ENCODE measurements at places on chromosomes 4 and X.

GRCh38 chr4:108352664-108353308, 184.1 kb upstream of the LEF1 start:
- DNase-seq = peak; percentile 39

GRCh38 chr4:118810991-118811764, 24.7 kb downstream of the SEC24D start:
- DNase-seq = no peak

GRCh38 chrX:101682723-101683122, 23.1 kb upstream of the ARMCX2 start:
- no peak for DNase-seq

- no peak for DNase-seq
These were observed 341.2 kb upstream of the BOD1L1 start for GRCh38 chr4:13968723-13969122.

DNA sequence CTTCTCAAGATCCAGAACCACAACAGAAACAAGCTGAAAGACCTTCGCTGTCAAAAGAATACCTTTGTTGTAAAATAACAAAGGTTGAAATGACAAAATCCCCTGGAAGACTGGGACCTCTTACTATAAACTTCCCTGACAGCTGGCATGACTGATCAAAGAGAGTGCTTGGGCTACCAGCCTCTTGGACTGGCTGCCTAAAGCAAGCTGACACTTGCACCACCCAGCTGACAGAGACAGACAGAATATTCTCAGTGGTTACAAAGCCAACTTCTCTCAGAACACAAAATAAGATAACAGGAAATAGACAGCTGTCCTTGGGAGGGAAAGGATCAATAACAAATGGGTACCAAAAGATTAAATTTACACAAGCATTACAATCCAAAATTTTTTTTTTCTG, 241.7 kb upstream of the SPOCK3 start:
- no peak for DNase-seq

DNA sequence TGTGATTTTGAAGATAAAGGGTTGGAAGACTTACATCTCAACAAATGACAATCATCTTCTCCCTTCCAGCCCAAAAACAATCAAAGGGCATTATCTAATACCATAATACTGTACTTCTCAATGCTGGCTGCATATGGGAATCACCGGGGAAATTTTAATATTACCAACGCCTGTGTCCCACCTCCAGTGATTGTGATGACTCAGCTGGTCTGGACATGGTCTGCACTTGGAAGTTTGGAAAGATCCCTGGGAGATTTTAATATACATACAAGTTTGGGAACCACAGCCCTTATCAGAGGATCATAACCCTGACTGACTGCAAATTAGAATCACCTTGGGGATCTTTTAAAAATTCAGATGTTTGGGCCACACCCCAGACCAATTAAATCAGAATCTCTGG, 29.9 kb downstream of the ARL13A start:
- no peak for DNase-seq

- DNase-seq = no peak
These were observed 1110.5 kb downstream of the RAPGEF2 start for GRCh38 chr4:160213366-160213765.

GRCh38 chrX:24149351-24150050, at the start of gene ZFX:
Gene ZFX (plus strand): TSS chrX:24149729. CDS start chrX:24172743, 23,014 bp downstream.
- DNase-seq = peak; percentile 63

DNA sequence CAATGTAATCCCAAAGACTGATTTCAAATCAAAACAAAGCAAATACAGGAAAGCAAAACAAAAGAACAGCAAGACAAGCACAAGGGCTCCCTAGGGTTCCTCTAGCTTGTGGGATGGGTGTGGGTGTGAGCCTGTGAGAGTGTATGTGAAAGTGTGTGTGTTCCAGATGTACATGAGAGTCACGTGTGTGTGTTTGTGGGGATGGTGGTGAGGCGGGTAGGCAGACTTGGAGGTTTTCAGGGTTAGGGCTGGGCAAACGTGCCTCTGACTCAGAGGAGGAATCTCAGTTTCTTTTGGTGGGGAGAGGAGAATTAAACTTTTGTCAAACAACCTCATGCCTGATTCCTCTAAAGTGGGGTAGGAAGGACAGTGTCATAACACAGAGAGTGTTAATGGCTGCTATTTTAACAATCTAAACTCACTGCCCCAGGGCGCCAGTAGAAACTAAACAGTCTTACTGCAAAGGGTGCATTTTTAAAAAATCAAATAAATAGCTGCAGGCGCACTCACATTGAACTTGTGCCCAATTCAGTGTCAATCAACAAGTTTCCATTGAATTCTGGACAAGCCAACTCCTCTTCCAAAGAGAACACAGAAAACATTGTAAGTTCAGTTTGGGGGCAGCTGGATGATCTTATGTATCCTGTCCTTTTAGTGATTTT, 51.8 kb downstream of the CHRDL1 start:
- DNase-seq = no peak

DNA sequence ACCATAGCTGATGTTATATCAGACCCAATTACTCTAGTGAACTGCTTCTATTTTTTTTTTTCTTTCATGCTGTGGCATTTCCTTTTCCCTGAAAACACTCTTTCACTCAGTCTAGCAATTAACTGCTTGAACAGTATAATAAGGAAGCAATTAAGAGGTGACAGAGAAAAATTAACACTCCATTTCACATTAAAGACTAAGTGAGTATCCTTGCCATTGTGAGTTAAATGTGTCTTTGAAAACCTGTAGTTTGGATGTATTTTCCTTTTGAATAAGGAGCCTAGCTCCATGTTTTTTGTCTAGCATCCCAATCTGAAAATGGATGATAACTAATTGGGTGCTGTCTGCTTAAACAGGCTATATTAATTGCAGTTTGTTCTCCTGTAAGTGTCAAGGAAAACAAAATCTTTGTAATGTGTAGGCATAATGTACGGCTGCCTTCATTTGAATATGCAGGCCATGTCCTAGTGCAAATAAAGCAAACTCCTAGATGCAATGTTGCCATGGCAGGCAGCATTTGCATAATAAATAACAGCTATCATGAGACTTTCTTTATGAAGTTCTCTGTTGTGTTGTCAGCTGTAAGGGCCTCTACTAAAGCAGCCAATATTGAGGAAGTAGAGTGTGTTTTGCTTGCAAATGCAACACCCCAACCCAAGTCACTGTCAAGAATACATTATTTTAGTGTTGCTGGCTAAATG, 416.7 kb downstream of the ZIC3 start:
- DNase-seq = no peak

GRCh38 chrX:110216027-110216426, 101.9 kb downstream of the AMMECR1 start:
- peak; percentile 15 for DNase-seq

DNA sequence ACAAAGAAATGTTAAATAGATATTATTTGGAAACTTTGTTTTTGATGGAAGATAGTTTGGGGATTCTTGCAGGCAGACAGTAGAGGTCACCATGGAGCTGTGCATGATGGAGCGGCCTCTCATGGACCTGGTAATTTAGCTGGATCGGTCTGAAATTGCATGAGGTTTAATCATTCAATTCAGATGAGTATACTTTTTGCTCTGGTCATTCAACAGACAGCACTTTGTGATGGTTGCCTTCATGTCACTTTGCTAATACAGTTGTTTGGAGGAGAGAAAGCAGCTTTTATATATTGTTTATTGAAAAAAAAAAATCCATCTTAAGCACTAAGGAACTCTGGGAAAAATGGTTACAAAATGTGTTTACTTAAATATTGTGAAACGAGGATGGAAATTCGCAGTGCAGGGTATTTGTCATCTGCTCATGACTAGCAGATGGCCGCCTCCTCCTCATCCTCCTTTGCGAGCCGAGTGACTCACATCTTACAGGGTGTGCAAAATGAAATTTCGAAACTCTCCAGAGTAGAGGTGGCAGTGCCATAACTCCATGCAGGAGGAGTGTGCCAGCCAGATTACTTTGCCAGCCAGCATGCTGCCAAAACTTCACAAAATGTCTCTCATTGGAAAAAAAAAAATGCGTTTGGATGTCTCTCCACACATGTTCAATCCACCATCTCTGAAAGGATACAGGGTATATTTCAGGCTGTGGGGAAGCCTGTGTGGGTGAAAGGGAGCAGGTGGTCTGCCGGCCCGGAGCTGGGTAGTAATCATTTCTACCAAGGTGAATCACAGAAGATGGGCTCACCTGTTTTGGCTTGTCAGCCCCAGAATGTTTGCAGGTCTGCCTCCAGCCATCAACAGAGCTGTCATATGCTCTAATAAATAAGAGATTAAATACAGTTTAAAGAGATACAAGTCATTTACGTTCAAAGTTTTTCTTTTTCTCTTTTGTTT, 314.9 kb upstream of the DIPK2B start:
- peak; percentile 52 for DNase-seq

- peak; percentile 53 for DNase-seq
These were observed at the start of gene CXCL9 for GRCh38 chr4:76007089-76007862. Gene CXCL9 (minus strand): TSS chr4:76007509. CDS start chr4:76007449, 60 bp downstream.

GRCh38 chr4:119646347-119647071, 17.9 kb upstream of the PDE5A start:
- peak; percentile 16 for DNase-seq

DNA sequence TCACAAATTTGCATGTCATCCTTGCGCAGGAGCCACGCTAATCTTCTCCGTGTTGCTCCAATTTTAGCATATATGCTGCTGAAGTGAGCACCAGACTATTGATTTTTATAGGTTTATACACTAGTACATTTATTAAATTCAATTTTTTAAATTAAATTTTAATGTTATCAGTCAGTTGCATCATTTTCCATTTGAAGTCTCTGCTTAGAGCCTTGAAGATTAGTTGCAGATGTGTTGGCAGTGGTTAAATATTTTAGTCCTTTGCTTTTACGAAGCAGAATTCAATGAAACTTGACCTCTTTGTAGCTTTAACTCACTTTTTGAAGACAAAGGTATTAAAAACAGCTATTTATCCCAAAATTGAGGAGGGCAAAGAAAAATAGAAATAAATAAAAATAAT, 16.5 kb downstream of the TRAPPC11 start:
- no peak for DNase-seq

- DNase-seq = no peak
These were observed 168.0 kb downstream of the SOWAHB start for GRCh38 chr4:76729980-76730379.

DNA sequence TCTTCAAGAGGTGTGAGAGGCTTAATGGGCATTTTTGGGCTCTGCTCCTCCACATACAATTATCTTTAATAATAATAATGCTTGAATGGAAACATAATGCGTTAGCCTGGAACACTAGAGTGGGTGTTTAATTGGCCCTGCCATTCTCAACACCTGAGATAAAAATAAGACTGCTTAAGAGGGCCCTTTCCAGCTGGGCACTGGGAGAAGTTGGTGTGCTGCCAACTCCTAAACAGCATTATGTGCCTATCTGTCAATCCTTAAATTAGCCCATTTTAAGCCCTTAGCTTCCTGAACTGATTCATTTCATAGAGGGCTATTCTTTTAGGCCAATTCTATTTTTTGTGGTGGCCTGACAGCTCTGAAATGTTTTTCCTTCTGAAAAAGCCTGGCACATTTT, 211.1 kb upstream of the ZIC3 start:
- no peak for DNase-seq

GRCh38 chr4:5980436-5981155, 37.6 kb downstream of the C4orf50 start:
- no peak for DNase-seq

GRCh38 chr4:83360018-83360417, 25.4 kb upstream of the HPSE start:
- no peak for DNase-seq

DNA sequence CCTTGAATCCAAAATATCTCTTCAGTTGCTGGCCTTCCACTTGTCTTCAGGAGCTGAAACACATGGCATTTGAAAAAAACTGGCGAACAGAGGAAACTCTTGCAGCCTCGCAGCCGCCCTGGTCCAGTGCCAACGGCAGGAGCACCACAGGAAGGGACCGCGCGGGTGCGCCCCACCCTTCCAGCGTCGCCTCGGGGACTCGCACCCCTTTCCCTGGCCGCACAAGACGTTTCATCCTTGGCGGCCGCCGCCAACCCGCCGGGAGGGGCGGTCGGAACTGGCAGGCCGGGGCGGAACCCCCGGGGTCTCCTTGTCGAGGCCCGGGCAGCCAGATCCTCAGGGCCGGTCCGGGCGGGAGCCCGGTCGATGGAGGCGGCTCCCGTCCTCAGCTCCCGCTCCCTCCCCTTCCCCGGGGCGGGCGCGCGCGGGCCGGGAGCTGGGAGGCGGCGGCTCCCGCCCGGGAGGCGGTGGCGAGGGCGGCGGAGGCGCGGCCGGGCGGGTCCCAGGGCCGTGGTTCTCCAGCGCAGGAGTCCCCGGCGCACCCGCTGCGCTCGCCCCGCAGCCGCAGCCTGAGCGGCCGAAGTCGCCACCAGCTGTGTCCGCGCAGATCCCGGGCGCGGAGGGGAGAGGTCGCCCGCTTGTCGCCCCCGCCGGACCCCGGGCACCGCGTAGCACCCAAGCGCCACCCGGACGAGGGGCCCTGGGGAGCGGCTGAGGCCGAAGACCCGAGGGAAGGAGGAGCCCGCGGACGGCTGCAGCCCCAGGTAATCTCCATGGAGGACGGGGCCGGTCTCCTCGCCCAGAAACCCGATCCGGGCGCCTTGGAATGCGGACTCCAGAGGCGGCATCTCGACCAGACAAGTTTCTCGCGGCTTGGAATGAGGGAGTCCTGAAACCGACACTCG, 886 bp upstream of the NDST3 start:
- peak; percentile 16 for DNase-seq

- no peak for DNase-seq
These were observed 274.4 kb upstream of the VCX start for GRCh38 chrX:7568597-7568996.
